Motor neuron (in vitro differentiated cells): ENCODE measurements at places on chromosomes 2 and 18. TPM values are rescaled to one million over a fixed set of nuclear protein-coding genes. Genes with fewer than 3 reads are reported as not detected.

DNA sequence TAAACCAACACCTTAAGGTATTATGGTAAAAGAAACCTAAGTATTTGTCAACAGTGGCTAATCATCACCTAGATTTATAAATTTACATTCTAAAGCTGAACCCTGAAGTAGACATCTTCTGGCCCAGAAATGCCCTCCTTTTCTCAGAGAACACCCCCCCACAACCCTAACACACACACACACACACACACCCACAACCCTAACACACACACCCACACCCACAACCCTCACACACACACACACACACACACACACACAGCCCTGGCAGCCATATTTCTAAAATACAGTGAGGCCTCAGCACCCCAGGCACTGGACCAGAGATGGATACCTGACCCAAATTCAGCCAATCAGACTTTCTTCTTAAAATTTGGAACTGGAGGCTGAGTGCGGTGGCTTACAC is 14.3 kb downstream of the SRBD1 start:
- no peak for ATAC-seq

INO80D gene
- 8.6 and 9.6 TPM in 2 replicates for total RNA-seq

BOK gene
- 13.8 and 17.3 TPM in 2 replicates for total RNA-seq

DNA sequence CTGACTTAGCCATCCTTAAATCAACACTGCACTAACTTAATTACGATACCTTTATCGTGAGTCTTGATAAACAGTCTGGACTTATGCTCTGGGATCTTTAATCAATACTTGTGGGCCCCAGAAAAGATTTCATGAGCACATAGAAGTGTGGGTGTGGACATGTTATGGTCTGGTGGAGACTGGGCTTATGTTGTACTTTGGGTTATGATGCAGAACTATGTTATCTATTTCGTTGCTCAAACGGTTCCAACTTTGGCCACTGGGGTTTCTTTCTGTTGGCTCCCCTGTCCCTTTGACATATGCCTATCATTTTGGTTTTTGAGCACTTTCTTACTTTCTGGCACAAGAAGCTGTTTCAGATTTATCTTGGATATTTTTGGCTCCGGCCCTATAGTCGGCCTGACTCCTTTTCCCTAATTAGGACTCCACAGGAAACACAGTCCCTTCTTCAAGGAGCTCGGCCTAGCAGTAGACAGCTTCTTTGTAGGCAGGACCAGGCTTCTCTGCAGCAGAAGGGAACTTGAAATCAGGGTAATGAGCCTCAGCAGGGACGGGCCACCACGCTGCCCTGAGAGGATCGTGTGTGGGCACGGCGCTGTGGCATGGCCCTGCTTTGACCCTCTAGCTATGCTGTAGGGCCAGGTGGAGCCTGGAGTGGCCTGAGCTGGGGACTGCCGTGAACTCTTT is 54.6 kb upstream of the TXNDC2 start:
- no peak for ATAC-seq

AQP4 gene
- total RNA-seq = 0.27 and 0.46 TPM in 2 replicates

DNA sequence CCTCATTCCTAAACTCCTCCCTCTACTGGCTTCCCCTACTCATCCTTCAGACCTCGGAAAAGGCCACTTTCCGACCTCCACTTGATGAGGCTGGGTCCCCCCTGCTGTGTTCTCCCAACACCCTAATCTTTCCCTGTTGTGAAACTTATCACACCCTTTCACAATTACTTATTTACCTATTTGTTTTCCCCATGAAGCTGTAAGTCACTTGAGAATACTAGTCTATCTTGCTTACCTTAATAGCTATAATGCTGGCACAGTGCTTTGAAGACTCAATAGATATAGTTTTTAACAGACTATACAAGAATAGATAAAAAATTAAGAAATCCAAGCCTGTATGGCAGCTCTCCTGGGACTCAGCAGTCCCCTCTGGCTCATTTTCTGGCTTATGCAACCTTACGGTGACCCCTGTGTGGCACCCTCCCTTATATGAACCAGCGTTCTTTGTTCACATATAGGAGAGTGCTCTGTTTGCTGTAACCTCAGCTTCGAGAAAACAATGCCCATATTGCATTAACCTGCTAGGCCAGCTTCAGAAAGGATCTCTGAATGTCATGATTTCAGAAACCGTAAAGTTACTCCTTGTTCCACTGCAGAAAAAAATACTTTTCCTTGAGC is 220.4 kb upstream of the PKDCC start:
- no peak for ATAC-seq

- no peak for ATAC-seq
Measured at GRCh38 chr18:23550898-23551297, 35.4 kb downstream of the NPC1 start.
